Heart left ventricle (tissue), 16 donors: ENCODE measurements at places on chromosomes 4 and X. TPM values are rescaled to one million over a fixed set of nuclear protein-coding genes. Genes with fewer than 3 reads are reported as not detected.
A peak's percentile ranks its signal among the peaks of the same experiment; 100 is the strongest.

DNA sequence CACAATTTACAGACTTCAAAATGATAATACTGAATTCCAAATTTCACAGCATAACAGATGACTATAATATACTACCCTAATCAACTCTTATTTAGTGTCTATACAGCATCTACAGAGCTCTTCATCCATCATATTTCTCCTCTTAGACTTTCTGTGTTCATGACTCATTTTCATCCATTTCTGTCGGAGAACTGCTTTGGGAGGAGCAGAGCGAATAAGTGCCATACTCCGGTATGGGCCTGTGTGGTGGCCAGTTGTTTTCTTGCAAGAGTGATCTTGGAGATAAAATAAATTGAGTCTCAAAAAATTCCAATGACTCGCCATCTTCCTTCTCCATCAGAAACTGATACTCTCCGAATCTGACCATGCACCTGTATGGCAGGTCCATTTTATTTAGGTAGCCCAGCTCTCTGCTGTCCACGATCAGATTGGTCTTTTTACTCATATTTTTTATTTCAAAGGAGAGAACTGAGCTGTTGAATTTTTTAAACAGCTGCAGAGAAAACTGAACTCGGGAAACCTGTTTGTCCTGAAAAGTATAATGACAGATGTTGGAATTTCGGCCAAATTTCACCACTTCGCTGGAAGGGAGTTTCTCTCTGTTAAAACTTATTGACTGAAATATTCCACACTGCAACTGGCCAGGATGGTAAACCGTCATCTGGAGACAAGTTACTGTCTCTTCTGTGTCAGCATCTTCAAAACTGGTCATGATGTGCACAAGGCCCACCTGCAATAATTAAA is 7.8 kb downstream of the TIFA start:
- DNase-seq: no peak

The AIFM1 gene
- 73.7 TPM for total RNA-seq

GRCh38 chr4:22643952-22644351 is 48.8 kb upstream of the GBA3 start:
- DNase-seq: no peak

DNA sequence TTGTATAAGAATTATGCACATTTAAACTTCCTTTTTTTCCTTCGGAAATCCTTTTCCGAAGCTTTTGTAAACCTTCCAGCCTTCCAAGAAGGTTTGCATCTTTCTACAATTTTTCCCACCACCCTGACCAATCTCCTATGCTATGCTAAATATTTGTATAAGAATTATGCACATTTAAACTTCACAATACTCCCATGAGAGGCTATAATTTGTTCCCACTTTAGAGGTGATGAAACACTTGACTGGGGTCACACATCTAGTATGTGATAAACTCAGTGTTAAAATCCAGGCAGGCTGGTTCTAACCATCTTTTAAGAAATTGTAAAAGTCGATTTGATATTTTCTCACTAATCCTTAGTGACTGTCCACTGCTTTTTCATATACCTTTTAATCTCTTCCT is 22.1 kb downstream of the NUDT6 start:
- DNase-seq: no peak

GRCh38 chrX:36568946-36569345 is 439.2 kb upstream of the FAM47C start:
- DNase-seq: no peak

DNA sequence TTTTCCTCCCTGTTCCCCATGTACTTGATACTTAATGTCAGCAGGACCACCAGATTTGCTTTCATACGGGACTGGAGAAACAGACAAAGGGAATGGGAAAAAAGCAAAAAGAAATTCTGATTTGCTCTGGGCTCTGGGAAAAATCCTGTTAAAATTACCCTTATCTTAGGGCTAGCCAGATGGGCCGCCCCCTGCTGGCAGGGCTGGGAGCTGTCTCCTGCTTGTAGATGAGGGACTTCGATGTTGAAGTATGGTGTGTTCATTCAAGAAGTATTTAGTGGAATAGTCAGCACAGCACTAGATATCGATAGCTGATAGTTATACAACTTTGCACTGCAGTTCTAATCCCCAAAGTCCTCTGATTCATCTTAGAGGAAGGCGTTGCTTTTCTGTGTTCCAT is 45.8 kb downstream of the BCORL1 start:
- DNase-seq: no peak

The MAGEA11 gene
- not detected for total RNA-seq

DNA sequence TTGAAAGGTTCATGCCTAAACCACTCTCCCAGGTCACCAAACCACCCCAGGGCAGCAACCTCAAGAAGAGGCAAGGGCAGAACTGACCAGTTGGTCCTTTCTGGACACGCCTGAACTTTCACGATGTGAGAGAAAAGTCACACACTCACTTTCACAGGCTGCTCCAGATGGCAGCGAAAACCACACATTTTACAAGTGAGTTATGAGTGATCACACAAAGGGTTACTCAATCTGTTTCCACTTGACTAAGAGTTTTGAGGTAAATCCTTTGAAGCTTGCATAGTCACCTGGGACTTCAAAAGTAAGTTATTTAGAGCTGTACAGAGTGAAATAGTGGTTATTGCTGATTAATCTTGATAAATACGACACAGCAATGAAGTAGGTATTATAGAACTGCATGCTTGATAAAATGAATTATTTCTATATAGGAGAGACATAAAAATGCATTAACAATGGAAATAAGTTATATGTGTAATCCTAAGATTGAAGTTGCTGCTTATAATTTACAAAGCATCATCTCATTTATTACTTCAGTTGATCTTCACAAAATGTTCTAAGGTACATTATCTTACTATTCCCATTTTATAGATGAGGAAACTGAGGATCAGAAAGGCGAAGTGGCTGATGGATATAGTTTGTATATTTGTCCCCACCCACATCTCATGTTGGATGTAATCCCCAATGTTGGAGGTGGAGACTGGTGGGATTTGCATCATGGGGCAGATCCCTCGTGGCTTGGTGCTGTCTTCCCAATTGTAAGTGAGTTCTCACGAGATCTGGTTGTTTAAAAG is 103.0 kb upstream of the KLF3 start:
- no peak for DNase-seq

DNA sequence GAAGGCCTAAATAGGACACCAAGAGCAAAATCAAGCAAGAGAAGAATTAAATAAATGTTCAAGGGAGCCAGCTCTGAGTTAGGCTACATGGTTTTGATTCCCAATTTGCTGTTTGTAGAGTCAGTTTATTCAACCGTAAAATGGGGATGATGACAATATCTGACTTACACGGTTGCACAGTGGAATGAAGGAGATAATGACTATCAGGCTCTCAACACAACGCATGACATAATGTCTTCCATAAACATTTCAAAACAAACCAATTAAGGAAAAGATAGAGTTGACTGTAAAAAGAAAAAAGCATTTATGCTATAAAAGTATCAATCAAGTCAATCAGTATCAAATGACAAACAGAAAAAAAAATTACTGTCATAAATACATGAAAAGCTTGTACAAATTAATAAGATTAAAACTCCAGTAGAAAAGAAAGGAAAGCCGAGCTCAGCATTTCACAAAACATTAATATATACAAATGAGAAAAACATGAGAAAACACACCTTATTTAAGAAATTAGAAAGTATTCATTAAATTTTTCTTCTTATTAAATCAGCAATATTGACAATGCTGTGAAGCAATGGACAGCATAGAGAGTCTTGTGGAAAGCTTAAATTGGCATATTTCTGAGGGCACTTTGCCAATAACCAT is 179.0 kb downstream of the SCFD2 start:
- no peak for DNase-seq

The MAOA gene
- total RNA-seq: 320 TPM

DNA sequence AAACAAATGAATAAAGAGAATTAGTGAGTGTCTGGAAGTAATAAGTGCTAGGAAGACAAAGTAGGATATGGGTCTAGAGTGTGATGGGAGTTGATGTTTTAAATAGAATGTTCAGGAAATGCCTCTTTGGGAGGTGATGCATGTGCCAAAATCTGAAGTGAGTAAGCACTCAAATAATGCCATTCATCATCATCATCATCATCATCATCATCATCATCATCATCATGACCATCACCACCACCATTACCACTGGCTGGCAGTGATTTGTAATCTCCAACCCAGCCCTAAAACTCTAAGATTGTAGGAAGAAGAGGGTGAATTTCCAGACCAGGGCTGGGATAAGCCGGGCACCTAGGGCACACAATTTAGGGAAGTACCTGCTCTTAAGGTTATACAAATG is 9.7 kb upstream of the SOX3 start:
- no peak for DNase-seq

DNA sequence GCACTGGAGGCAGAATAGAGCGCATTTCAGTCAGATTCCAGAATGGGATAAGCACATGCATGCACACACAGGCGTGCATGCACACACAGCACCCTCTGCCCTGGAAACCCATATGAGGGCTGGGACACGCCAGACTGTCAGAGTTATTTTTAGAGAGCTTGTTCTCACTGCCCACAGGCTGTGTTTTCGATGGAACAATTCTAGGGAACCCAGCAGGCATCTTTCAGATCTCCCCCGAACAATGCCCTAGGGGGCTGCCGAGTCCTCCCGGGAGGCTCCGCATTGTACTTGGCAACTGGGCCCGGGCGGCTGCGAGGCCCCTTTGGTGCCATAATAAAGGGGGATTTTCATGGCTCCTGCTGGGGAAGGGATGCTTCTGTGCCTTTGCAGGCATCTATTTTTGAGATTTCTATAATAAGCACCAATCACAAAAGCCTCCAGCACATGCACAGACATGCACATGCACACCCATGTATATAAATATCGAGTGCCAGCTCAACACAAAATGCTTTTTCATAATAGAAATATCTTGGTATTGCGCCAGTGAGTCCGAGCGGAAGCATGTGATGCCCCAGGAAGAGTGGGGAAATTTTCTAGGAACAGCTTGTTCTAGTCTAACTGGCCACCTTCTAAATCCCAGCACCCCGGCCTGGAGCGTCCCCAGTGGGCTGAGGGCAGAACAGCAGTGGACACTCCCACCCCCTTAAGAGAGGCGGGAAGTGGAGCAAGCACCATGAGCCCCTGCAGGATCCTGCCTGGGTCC is 88.5 kb downstream of the PHKA2 start:
- peak; percentile 21 for DNase-seq

DNA sequence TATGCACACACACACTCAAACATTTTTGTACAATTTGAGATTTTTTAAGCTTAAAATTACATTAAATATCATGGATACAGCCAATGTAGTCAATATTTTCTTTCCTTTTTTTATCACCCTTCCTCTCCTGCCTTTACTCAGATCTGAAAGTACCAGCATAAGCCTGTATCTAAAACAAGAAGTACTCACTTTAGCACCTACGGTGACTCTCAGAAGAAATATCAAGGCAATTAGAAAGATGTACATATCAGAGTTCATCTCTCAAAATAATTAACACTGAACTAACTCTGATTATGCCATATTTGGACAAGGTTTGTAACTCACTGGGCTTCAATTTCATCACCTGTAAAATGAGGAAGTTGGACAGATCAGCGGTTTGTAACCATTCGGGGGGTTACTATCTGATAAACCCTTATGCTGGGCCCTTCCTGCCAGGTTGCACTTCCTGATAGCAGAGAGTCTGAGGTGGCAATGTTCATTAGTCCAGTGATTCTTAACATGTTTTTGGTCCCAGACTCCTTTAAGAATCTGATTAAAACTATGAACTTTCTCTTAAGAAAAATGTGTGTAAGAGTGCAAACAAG is 5.7 kb upstream of the GPR174 start:
- no peak for DNase-seq

The CPE gene
- 27.8 TPM for total RNA-seq
